ENCODE measurements at places on chromosomes 3 and 15. TPM values are rescaled to one million over a fixed set of nuclear protein-coding genes. Genes with fewer than 3 reads are reported as not detected.
A peak's percentile ranks its signal among the peaks of the same experiment; 100 is the strongest.

- DNase-seq = no peak
These were observed 118.5 kb upstream of the ABHD17C start for GRCh38 chr15:80576519-80577090.

Gene CPOX
- polyA plus RNA-seq = 13.7 TPM

DNA sequence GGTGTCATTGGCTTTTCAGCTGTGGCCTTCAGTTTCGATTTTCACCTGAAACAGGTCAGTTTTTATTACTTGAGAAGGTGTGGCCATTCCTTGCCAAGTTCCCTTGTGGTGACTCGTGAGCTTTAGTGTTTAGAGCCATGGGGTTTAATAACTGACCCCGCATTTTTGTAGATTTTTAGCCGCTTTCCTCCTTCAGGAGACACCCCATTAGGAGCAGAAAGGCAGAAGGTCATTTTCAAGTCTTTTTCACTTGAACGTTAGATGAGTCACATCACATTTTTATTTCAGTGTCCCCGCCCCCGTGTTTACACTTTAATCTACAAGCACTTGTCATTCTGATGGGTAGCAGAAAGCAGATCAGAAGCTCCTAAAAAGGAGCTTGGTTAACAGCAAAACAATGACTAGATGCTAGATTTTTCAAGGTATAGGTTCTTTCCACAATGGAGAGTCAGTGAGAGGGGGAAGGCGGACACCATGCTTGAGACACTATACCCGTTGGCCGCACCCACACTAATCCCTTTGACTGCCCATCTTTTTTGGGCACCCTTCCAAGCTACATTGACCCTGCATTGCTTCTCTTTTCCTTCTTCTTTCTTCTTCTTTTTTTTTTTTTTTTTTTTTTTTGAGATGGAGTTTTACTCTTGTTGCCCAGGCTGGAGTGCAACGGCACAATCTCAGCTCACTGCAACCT lies 132.7 kb downstream of the GHSR start:
- no peak for DNase-seq

DNA sequence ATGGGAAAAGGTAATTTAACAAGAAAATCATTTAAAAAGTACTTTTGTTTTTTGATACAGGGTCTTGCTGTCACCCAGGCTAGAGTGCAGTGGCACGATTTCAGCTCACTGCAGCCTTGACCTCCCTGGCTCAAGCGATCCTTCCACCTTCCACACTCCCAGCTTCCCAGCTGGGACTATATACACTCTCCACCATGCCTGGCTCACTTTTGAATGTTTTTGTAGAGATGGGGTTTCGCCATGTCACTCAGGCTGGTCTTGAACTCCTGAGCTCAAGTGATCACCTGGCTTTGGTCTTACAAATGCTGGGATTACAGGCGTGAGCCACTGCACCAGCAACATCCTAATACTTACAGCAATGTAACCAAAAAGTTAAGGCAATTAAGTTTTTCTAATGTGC lies 3.5 kb upstream of the ZBTB11 start:
- no peak for DNase-seq

Gene AHSG
- polyA plus RNA-seq = 0.45 TPM

DNA sequence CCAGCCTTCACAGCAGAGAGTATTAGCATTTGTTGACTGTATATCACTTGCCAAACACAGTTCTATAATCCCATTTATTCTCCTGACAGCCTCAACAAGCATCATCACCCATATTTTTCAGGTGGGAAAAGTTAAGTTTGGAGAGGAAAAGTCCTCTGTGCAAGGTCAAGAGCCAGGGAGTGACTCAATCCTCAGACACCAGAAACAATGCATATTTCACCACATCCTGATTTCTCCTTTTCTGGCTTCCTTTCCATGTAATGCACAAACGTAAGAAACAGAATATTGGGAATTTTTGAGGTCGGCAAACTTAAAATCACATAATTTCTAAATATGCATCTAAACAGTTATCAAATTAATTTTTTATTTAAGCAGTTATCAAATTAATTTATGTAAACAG lies 116.0 kb upstream of the GADL1 start:
- DNase-seq = no peak

- DNase-seq = no peak
These were observed 218.8 kb upstream of the CTNNB1 start for GRCh38 chr3:40980467-40980866.

Gene CTNNB1
- polyA plus RNA-seq = 283 TPM

DNA sequence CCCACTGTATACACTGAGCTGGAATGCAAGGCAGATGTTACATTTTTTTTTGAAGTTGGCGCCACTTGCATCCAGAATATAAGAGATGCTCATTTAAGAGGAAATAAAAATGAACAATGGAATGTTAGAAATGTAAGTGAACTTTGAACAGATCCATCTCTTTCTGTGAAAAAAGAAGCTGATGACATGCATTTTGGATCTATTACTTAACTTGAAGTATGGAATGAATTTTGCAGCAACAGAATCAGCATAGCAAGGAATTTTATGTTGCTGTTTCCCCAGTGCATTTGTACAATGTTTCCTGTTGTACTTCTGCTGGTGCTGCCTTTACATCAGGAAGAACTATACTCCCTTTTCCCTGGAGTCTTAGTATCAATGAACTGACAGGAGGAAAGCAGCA lies 178.2 kb downstream of the LSAMP start:
- no peak for DNase-seq

DNA sequence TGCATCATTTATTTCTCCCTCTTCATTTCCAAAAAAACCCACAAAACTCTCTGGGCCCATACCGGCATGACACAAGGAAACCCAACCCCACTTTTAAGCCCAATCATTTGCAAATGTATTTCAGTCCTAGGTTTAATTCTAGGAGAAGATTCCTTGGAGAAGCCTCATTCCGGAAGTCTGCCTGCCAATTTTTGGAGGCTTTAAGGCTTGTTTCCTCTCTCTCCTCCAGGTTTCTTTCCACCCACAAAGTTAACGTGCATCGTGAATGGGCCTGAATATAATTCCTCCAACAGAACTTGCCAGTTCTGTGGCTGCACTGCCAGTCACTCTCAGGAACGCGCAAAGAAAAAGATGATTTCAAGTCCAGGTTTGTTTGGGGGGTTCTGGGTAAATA lies 69.9 kb upstream of the FOXP1 start:
- DNase-seq = no peak

Gene TTLL13
- polyA plus RNA-seq = not detected

- DNase-seq = no peak
These were observed 16.6 kb downstream of the EAF1 start for GRCh38 chr3:15443826-15444524.

Gene DET1
- 12.2 TPM for polyA plus RNA-seq

DNA sequence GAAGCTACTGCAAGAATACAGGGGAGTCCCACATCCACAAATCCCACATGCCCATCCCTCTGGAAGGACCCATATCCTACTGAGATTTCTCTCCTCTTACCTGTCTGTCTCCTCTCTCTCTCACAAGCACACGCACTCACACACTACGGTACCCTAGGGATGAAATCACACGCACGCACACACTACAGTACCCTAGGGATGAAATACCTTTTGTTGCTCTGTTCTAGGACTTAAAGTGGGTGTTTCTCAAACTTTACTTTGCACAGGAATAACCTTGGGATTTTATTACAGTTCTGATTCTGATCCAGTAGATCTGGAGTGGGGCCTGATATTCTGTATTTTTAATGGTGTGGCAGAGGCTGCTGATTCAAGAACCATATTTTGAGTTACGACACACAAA lies 622.2 kb upstream of the ZNF385D start:
- no peak for DNase-seq

DNA sequence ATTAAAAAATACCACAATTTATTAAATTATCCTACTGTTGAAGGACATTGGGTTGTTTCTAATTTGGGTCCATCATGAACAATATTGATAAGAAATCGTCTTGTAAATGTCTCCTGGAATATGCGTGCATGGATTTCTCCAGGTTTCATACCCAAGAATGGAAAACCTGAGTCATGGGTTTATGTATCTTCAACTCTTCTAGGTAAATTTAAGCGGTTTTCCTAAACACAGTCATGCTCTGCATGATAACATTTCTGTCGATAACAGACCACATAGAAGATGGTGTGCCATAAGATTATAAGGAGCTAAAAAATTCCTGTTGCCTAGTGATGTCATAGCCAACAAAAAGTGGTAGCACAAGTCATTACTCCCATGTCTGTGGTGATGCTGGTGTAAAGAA lies 39.9 kb upstream of the SCN5A start:
- no peak for DNase-seq

- no peak for DNase-seq
These were observed 10.4 kb upstream of the MME start for GRCh38 chr3:155069729-155070128.

- no peak for DNase-seq
These were observed 83.1 kb upstream of the PRR20G start for GRCh38 chr3:127370906-127371305.

- no peak for DNase-seq
These were observed 161.3 kb upstream of the LPP start for GRCh38 chr3:187992609-187993008.

Gene USP50
- 0.57 TPM for polyA plus RNA-seq

DNA sequence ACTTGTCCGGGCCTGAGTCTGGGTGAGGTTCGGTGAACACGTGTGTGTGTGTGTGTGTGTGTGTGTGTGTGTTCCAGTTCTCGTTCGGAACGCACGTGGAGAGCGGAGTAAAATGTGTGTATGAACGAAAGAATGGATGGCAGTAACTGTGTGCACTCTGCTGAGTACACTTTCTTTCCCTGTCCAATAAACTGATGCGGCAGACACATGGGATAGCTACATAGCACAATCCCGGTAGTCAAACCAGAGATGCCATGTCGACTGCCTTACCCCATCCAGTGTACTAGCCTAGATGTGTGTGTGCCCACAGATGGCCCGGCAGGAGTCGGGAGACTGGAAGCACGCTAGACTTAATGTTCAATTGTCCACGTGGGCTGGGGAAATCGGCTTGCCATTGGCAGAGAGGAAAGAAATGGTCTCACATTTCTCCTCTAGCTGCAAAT lies 507 bp upstream of the GOLIM4 start:
- peak; percentile 71 for DNase-seq

Gene VWA5B2
- 0.63 TPM for polyA plus RNA-seq

Gene CX3CR1
- 6.7 TPM for polyA plus RNA-seq

DNA sequence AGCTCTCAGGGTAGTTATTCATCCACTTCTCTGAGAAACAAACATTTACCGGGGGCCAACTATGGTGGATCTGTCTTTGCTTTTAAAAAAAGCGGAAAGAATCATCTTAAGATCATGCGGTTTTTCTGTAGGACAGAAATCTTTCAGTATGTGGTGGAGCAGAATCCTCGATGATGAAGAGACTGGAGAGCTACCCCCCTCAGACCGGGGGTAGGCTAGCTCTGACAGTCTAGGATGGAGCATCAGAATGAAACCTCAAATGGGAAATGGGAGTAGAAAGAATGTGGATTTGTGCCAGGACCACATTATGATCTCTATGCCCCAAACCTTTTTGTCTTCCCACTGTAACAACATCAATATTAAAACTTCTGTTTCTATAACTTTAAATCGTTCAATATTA lies 30.3 kb downstream of the TPRG1 start:
- no peak for DNase-seq

- no peak for DNase-seq
These were observed 4.2 kb downstream of the ZSCAN2 start for GRCh38 chr15:84604826-84605553.

Gene C3orf20
- 0.08 TPM for polyA plus RNA-seq

Gene UMPS
- 14.8 TPM for polyA plus RNA-seq

DNA sequence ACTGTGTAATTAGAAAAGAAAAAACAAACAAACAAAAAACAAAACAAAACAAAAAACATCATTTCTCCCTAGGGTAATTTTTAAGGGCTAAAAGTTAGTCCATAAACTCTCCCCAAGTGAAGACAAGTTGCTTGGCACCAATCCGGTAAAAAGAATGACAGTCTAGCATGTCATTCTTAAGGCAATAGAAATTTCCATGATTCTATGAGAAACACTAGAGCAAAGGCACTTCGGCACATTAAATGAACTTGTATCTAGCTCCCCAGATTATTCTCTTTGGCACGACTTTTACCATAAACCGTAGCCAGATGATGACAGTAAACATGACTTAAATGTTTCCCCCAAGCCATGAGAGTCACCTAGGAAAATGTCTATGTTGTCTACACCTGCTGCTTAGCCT lies 10.1 kb downstream of the COL8A1 start:
- no peak for DNase-seq
